ENCODE measurements at places on chromosomes 5 and 9.
A peak's percentile ranks its signal among the peaks of the same experiment; 100 is the strongest.

- DNase-seq = no peak
Measured at GRCh38 chr9:131578731-131579504, 33.6 kb downstream of the PRRT1B start.

DNA sequence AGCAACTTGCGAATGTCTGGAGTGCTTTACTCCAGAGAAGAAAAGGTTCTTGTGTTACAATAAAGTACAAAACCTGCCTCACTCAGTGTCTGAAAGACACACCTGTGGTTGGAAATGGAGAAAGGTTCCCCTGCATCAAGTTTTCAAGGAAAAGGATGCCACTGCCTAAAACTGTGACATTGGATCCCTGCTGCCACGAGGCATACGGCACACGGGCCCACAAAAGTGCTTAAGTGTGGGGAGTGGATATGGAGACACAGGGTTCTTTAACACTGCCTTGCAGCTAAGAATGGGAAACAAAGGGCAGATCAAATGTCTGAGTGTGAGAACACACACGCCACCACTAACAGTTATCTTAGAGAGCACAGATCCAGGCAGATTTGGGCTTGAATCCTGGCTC is 75.0 kb downstream of the NIPSNAP3B start:
- no peak for DNase-seq

DNA sequence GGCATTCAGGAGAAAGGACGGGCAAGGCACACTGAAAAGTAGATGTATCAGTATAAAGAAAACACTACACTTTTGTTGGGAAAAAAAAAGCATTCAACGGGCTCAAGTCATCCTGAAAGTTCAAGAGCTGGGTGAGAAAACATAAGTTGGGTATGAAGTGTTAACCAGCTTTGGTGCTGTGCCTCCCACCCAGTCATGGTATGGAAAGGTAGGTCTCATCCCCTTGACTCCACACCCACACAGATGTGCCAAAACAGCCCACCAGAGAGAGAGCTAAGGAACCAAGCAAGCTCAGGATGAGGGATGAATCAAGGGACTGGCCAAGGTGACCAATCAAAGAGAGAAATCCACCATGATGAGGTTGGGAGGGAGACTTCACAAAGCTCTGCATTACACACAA is 54.7 kb downstream of the ESM1 start:
- DNase-seq = no peak

DNA sequence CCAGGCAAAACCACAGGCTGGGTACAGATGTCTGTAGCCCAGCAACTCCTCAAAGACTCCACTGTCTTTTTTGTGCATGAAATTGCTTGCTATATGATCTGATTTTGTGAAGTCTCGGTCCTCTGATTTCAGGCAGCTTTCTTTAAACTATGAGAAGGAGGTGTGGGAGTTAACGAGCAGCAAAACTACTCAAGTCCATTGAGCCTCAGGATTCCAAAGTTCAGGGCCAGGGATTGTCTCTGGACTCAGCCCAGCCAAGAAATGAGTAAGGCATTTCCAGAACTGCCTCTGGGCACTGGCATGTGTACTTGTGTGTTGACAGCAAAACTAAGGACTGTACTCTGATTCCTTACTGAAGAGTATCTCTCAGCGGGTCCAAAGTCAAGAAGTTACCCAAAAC is 53.4 kb upstream of the GLIS3 start:
- DNase-seq = no peak

GRCh38 chr9:131188976-131189375 is 63.6 kb downstream of the NUP214 start:
- DNase-seq = no peak

- no peak for DNase-seq
Measured at GRCh38 chr5:59276917-59277372, 616.6 kb downstream of the PDE4D start.

GRCh38 chr9:1320607-1321195 is 270.5 kb downstream of the DMRT2 start:
- DNase-seq = no peak

DNA sequence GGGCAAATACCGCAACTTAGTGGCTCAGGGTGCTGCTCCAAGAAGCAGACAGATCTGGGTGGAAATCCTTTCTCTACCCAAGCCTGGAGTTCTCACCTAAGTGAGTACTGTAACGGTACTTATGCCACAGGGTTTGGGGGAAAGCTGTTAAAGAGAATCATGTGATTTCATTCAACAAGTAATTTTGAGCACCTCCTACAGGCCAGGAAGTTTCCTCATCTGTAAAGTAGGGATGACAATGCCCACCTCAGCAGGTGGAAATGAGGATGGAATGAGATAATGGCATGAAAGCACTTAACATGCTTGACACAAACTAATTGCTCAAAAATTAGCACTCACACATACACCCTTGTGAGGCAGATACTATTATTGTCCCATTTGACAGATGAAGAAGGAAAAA is 114.1 kb downstream of the JAKMIP2 start:
- DNase-seq = no peak

DNA sequence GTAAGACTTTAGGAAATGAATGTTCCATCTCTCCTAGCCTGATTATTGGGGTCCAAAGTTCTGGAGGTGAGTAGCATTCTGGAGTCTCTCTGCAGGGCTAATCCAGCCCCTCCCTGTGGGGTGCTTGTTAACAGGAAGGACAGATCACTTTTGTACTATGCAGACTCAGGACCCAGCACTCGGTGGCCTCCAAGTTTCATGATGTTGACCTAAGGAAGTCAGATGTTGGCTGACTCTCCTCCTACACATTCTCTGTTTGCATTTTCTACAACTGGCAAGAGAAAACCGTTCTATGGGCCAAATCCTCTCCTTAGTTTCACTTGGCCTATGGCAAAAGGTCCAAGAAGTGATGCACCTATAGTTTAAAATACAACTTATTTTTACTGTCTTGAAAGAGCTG is 5.5 kb upstream of the PDE8B start:
- DNase-seq = peak; percentile 19

DNA sequence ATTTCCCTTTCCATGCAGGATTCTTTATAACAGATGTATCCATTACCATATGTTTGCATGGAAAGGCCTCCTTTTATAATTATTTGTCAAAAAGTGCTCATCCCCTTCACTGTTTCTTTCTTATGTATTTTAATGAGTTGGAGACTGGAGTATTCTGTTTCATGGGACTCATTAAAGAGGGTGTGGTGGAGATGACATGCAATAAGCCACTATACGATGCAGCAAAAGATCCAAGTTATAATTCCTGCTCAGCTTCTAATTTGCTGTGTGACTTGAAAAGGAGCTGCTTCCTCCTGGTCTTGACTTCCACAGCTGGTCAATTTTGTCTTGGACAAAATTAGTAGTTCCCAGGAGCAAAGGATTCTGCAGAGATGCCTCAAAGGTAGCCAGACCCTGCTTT is 13.9 kb downstream of the SGCD start:
- no peak for DNase-seq

- DNase-seq = peak; percentile 68
Measured at GRCh38 chr5:149174847-149175234, 33.5 kb downstream of the ABLIM3 start.

- DNase-seq = peak; percentile 92
Measured at GRCh38 chr5:9851458-9851857, 221.3 kb upstream of the TAS2R1 start.

DNA sequence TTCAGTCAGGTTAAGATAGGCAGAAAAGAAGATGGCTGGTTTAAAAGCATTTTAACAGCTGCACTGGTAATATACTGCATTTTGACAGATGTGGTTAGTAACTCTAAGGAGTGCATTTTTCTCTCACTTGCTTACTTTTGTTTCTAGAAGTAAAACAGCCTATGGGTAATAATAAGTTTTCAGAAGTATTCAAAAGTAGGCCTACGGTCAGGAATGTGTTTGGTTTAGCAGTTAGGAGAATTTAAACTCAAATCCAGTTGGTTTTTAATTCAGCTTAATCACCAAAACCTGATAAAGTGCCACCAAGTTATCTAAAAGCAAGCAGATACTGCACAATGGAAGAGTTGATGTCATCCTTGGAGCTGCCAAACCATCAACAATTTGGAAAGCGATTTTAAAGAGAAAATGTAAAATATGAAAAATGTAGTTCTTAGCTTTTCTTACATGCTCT is 160.3 kb downstream of the ARSB start:
- DNase-seq = no peak

DNA sequence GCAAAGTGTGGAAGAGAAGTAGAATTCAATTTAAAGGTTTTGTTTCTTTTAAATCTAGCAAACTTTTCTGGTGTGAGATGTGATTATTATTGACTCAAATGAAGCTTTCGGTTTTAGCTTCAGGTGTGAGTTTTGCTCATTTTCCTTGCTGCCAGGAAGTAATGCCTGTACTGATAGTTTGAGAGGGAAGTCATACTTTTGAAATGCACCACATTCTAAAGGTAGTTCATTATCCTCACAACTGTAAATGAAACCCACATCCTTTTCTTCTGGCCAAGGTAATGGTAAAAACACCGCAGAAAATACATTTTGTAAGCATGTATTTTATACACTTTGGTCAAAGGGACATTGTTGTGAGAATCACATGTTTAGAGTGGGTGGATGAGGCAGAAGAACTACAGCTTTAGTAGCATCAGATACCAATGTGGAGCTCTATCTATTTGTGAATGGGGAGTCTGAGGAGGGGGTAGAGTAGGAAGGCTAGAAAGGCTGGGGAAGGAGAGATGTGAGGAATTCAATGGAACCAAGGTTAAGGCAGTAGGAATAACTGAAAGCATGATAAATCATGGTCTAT is 167.0 kb upstream of the CDKN2B start:
- no peak for DNase-seq

- no peak for DNase-seq
Measured at GRCh38 chr5:160291467-160291866, 20.9 kb downstream of the CCNJL start.

DNA sequence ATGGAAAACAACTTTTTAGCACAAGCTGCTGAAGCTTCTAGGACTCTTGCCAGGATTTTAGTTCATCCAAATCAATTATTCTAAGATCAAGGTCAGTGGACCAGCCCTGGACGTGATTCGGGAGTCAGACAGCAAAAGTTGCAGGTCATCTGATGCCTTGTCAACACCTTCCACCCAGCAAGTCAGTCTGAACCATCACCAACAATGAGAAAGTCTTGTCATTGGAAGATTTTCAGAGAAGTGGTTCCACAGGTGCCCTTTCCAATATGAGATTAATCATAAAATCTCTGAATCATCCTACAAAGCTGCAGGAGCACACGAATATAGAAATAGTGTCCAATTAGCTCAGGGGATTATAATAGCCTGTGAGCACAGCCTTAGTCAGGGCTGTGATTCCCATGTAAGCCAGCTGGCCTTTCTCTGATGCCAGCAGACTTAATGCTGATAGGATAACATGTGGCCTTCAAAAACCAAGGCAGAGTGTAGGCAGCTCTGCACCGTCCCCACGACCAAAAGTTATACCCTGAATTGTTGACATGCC is 445.0 kb upstream of the TRPC7 start:
- peak; percentile 89 for DNase-seq

DNA sequence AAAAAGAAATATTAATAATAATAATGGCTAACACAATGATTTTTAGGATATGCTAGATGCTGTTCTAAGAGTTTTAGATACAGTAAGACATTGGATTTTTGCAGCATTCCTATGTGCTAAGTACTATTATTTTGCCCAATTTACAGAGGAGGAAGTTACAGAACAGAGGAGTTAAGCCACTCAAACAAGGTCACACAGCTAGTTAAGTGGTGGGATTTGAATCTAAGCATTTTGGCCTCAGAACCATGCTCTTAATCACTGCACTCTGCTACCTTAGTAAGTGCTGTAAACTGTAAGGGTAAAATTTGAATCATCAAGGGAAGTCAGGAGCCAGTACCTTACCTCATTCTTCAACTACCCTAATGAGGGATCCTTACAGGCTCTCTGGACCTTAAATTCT is 25.4 kb downstream of the RPS23 start:
- DNase-seq = no peak

DNA sequence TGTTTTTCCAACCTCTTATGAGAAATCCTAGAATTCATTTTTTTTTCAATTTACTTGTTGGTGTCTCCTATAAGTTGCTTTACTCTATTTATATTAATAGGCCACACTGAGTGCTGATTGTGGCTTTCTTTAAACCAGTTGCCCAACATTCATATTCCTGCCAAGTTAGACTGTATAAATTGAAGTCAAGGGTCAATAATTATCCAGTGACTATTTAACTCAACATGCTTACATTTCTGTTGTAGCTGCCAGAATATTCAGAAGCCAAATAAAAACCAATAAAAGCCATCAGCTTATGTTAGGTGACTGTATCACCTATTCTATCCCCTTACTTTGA is 169.0 kb downstream of the PTPRD start:
- peak; percentile 19 for DNase-seq

DNA sequence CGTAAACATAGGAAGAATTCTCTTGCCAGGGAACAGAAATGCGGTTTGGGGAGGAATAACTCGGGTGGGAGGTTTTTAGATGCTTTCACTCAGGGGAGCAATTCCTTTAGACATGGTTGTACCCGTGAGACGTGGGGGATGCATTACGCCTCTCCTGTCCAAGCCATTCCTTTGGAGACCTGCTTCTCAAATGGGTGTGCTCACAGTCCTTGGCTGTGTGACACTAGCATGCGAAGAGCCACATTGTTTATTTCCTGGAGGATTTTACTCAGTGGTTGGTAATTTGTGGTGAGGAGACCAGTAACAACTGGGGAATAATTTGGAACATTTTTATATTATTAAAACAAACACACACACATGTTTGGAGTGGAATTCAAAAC is 18.5 kb downstream of the COL15A1 start:
- DNase-seq = no peak

DNA sequence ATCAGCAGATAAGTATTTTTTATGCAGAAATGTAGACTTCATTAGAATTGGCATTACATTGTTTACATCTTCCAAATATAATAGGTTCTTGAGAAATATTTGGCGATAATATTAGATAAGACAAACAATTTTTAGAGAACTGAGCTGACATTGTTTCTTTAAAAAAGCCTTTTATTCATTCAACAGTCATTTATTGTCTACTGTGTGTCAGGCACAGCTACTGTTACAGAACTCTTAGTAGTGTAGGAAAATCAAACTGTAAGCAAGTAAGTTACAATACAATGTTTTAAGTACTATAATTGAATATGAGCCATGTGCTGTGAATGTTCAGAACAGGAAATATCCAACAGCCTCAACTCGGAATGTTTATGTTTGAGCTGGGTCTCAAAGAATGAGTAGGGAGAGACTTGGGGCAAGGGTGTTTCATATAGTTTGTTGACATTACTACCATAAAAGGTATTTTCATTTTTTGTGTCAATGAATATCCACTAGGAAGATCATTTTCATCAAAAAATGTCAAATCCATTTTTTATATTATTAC is 114.0 kb downstream of the CDC42SE2 start:
- DNase-seq = no peak

- DNase-seq = no peak
Measured at GRCh38 chr9:101201630-101202029, 173.1 kb downstream of the PLPPR1 start.

All from PC-3 (cell line).